ENCODE measurements at places on chromosomes 2 and 18.

DNA sequence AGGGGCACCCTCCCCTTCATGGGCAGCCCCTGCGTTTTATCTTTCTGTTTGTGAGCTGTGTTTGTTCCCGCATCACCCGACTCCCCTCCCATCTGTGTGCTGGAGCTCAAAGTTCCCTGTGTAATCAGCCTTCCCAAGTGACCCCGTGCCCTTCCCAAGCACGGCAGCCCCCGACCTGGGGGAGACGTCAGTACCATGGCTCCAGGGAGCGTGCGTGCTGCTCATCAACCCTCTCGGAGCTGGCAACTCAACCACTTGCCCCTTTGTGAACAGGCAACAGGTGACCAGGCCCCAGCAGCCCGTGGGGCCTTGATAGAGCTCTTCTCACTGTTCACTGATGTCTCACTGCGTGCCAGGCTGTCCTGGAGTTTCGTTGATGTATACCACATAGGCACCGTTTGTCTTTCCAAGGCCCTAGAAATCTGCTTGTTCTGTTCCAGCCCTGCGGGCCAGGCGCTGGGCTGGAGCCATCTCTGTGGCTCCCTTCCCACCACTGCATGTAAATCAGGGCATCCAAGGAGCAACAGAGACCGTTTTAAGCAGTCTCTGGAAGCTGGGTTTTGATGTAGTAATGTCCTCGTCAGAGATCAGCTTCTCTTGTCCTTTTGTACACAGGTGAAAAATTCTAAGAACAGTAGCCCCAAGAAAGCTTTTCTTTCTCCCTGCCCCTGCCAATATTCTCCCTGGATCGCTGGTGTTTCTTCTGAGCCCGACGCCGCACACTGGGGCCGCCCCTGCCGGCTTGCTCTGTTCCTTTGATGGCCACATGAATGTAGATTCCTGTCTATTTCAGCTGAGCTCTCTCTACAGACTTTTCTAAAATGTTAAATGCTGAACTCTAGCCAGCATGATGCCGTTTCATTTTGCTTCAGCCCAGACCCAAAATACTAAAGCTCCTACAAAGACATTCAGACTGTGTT is 107.0 kb upstream of the PTPRM start:
- no peak for DNase-seq

GRCh38 chr18:57051657-57052044 is 95.2 kb upstream of the BOD1L2 start:
- no peak for DNase-seq

GRCh38 chr2:56680971-56681631 is 497.3 kb downstream of the CCDC85A start:
- DNase-seq: no peak

DNA sequence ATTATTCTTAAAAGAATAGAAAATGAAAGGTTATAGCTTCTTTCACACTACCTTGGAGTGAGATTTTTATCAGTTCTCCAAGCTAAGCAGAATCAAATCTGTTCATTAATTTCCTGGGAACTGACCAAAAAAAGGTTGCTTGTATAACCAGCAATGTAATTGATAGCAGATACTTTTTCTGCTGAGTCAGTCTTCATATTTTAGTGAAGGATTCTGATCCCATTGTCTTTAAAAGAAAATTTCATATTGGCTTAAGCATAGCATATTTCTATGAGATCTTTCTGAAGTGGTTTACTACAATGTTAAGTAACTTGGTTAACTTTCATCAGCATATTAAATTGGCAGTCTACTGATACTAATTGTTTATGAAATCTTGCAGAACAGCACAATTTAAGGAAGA is 338.0 kb downstream of the TMX3 start:
- DNase-seq: no peak

DNA sequence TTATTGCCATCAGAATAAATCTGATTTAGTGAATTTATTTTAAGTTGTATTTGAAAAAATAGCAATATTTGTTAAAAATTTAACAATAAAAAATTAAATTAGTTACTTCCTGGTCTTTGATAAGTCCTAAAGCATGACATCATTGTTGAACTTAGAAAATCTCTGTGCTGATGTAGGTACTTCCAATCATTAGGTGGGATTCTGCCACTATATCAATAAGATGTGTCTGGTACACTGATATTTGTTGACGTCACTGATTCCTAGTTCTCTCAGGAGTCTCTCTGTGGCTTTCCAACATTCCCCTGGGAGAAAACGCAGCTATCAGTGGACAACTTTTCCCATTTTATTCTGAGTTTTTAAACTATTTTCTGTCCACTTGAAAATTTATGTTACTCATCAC is 143.5 kb downstream of the GALNT13 start:
- no peak for DNase-seq

- no peak for DNase-seq
These were observed 17.3 kb downstream of the ALPK2 start for GRCh38 chr18:58611395-58612131.

DNA sequence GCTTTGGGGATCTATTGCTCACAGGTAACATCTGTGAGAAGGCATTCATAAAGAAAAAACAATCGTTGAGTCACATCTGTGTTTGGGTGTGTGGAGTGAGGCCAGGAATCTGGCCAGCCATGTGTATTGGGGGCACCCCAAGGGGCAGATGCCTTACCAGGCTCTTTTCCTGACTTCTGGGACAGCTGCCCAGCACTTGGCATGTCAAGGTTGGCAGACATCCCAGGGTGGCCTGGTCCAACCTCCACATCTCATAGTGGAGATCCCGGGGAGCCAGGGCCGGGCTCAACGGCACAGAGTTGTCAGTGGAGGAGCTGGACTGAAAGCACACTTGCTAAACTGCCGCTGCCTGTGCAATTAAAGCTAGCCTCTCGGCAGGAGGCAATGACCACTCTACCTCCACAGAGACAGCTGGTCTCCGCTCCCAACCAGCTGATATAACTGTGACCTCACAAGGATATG is 75.3 kb upstream of the MGAT4A start:
- no peak for DNase-seq

GRCh38 chr2:213001297-213001910 is 150.0 kb downstream of the IKZF2 start:
- no peak for DNase-seq

- DNase-seq: no peak
These were observed 123.4 kb downstream of the GULP1 start for GRCh38 chr2:188414869-188415753.

DNA sequence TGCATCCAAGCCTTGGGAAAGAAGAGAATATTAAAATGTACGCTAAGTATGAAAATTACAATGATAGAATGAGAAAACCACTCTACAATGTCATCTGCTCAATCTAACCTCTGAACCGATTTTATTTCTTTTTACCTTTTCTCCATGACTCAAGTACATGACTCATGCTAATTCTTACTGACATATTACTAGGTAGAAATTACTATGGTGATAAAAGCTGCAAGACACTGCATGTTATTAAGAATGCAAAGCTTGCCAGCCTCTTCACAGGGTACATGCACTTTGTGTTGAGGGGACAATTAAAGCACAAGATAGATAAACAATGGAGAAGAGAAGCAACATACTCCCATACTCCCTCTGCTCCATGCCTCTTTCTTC is 20.7 kb downstream of the SFT2D3 start:
- DNase-seq: no peak

- no peak for DNase-seq
These were observed 134.9 kb upstream of the REV1 start for GRCh38 chr2:99624677-99625076.

GRCh38 chr18:24930971-24931370 is 421.0 kb downstream of the ZNF521 start:
- DNase-seq: no peak

DNA sequence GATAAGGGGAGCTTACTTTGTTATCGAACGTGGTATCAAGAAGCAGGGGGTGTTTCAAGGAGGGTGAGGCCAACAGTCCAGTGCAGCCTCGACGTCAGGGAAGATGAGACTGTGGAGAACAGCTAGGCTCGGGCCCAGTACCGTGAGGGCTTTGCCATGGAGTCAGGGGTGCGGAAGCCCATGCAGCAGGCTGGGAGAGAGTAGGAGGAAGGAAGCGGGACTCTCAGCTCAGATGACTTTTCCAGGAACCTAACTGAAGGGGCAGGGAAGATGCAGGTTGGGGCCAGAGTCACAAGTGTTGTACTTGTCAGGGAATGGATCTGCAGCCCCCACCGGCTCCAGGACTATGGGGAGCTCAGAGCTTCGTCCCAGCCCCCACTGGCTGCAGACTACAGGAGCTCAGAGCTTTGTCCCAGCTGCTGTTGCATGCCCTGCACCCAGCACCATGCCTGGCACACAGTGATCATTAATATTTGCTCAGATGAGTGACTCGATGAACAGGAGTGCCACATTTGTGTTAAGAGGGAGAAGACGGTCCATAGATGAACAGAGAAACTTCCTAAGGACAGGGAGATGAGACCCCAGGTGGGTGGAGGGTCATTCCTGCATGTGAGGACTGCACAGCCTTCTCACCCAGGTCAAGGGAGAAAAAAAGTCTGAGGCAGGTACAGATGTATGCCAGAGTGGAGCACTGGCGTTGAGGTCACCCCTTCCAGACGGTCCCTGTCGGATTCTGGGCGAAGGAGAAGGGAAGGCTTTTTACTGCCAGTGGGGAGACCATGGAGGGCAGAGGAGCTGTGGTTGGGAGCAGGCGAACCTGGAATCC is 36.4 kb downstream of the PTGR3 start:
- no peak for DNase-seq

DNA sequence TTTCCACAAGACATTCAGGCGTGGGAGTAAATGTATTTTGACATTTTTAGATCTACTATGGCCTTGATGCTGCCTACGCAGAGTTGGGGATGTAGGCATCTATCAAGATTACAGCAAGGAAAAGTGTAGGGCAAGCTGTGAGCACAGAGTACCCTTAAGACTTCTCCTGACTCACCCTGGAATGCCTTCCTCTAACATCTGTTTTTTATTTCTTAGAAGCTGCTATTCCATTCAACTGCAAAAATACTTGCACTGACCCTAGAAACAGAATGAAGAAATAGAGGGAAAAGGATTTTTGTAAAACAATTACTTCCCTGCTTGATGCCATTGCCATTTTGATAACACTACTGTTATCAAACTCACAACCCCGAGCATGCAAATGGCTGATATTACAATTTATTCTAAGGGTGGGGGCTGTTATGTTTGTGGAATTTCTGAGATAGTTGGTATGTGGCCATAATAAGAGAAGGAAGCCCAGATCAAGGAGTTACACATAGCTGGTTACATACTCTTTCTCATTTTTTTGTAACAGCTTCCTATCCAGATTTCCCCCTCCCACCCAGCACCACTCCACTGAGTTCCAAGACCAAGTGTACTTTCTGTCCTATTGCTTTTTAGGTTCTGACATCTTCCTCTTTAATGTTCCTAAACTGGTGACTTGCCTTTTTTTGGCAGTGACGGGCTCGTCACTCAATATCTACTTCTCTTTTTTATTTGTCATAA is 6.0 kb upstream of the ROCK1 start:
- no peak for DNase-seq

DNA sequence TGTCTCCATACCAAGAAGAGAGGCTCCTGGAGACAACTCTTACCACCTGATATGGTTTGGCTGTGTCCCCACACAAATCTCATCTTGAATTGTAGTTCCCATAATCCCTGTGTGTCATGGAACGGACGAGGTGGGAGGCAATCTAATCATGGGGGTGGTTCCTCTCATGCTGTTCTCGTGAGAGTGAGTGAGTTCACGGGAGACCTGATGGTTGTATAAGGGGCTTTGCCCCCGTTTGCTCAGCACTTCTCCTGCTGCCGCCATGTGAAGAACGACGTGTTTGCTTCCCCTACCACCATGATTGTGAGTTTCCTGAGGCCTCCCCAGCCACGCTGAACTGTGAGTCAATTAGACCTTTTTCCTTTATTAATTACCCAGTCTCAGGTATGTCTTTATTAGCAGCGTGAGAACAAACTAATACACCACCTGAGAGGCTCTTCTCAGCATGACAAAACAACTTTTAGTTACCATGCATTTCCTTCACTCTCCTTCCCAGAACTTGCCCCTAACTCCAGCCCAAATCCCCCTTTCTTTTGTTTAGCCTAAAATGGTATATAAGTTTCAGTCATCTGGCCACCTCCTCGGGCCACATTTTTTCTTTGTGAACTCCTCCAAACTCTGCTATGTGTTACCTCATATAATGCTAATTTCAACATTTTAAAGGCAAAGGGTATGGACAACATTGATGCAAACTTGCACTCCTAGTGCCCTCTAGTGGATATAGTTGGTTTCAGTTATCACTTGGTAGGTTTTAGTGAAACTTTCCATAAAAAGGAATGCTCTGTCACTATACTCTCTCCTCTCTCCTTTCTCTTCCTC is 58.6 kb upstream of the SLC25A52 start:
- no peak for DNase-seq

DNA sequence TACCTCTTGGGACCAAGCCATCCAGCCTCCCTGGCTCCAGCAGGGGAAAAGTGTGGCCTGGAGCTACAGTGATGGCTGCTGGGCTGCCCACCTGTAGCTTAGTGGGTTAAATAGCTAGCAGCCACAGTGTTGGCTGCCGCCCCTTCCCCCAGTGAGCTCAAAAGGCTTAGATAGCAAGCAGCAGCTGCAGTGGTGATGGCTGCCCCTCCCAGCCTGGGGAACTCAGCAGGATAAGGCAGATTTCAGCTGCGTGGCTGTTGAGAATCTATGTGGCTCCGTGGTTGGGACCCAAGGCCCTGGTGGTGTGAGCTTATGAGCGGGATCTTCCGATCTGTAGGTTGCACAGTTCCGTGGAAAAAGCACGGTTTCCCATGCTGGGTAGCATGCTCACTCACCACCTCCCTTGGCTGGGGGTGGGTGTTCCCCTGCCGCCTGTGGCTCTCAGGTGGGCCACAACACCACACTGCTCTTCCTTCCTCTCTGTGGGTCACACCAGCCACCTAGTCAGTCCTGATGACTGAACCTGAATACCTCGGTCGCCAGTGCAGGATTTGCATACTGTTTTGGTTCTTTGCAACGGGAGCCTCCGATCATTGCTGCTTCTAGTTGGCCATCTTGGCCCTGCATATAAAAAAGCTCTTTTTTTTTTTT is 946.5 kb upstream of the FAM98A start:
- no peak for DNase-seq

DNA sequence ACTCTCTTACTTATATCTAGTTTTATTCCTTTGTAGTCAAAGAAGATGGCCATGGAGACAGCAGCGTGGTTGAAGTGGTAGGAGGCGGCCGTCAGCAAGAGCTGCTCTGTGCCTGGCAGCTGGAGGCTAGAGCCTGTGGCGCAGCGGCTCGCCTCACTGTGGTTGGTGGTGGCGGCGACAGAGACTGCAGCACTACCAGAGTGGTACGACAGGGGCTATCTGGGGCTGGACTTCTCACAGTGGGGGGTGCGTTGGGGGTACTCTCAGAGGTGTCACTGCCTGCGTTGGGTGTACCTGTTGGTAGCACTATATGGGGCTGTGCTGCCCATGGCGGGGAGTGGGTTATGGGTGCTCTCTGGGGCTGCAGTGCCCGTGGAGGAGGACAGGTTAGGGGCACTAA is 8.5 kb upstream of the ANKRD62 start:
- no peak for DNase-seq
